ENCODE measurements at places on chromosomes 4 and X.

GRCh38 chr4:14386196-14386595 is 616.1 kb upstream of the CPEB2 start:
- no peak for DNase-seq

GRCh38 chr4:8319061-8319460 is 49.5 kb downstream of the HTRA3 start:
- DNase-seq: no peak

DNA sequence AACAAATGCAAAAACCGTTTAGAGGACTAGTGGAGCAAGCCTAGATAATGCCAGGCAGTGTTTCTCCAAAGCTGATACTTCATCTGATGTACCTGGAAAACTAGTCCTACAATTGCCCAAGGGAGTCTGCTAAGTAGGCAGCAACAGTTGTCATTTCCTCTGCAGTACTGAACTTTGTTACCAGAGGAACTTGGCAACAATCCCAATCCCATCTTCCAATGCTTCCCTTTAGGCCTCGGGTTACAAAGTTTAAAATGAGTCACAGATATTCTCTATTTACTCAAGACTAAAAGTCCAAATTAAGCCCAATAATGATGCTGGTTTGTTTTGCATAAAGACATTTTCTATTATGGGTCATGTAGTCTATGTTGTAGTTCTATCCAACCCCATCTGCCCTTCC is 120.0 kb upstream of the GLRA2 start:
- no peak for DNase-seq

- no peak for DNase-seq
Observed at GRCh38 chr4:121353213-121353612, 27.6 kb downstream of the QRFPR start.

DNA sequence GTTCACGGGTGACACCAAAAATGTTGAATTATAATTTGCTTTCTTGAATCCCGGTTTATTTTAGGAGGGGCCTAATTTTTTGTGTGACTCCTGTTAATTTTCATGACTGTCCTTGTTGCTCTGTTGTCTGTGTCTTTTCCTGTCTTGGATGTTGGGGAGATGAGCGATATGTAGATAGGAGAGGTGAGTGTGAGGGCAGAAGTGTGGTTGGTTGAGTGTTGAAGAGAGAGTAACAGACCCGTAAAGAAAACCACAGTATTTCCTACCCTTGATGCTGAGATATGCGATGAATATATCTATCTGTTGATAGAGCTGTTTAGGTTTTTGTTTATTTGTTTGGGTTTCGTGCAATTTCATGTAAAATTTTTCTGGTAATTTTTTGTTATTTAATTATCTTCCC is 70.5 kb downstream of the CPE start:
- DNase-seq: no peak

DNA sequence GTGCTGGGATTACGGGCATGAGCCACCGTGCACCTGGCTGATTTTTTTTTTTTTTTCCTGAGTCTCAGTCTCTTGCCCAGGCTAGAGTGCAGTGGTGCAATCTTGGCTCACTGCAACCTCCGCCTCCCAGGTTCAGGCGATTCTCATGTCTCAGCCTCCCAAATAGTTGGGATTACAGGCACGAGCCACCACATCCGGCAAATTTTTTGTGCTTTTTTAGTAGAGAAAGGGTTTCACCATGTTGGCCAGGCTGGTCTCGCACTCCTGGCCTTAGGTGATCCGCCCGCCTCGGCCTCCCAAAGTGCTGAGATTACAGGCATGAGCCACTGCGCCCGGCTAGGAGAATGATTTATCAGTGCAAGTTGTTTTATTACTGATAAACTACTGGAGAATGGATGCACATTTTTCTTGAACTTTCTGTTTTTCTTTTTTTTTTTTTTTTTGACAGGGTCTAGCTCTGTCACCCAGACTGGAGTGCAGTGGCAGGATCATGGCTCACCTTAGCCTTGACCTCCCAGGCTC is 39.7 kb upstream of the DHRSX start:
- DNase-seq: no peak

DNA sequence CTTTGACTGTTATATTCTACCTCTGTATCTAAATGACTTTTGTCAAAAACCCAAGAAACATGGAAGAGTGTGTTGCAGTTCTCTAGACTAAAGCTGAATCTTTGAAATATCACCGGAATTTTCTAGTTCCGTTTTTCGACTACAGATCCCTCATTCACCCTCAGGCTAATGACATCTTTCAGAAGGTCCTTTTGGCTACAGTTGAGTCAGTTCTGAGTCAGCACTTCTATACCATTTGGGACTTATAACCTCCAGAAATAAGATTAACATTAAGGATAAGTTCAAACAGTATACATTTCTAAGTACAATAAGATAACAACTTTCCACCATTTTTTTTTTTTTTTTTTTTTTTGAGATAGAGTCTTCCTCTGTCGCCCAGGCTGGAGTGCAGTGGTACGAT is 331.0 kb upstream of the CPXCR1 start:
- DNase-seq: no peak

DNA sequence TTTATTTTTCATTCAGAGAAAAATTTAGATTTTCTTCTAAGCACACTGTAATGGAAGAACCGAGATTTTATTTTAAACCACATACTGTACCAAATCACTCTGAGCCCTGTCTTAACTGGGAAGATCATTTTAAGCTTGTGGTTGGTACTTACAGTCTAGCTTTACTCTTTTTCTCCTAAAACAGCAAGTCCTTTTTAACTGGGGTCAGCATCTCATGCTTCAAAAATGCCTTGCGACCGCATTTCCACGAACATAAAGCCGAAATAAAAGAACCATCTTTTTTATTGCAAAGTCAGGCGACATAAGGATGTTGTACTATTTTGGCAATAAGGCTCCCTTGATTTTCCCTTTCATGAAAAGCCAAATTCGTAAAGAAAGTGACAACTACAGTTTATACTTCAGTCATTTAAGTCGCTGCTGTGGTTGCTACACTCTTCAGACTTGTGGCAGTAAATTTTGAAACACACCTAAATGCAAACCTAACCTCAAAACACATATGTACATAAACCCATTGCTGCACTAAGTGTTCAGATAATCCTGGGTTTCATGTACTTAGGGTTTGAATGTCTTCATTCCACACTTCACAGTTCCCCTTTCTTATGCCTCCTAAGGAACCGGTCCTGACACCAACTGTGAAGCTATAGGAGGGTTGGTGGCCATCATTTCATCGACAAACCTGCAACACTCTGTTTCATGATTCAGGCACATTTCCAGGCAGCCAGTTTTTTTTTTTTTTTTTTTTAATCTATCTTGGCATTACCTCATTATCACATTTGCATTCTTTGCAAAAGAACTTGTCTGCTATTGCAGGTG is 3.0 kb downstream of the STOX2 start:
- DNase-seq: no peak

DNA sequence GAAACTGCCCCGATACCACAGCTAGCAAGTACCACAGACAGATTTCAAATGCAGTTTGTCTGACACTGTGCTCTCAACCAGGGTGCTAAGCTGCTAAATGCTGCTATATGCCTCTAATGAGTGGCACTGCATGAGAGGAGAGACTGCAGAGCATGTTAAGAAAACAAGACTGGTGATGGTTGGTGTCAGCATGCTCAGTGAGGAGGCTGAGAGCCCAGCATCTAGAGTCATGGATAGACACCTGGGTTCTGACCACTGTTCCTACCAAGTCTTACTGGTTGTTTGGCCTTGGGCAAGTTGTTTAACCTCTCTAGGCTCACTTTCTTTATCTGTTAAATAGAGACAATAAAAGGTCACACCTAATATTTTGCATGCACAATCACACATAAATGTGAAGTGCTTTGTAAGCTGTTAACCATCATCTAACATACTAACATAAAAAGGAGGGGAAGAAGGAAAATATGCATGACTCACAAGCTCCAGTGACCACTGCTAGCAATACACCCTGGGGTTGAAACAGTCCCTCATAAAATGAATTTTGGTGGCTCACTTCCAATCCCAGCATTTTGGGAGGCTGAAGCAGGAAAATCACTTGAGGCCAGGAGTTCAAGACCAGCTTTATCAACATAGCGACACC is 20.7 kb downstream of the HHIP start:
- no peak for DNase-seq

- no peak for DNase-seq
Observed at GRCh38 chr4:108427946-108428485, 192.4 kb upstream of the RPL34 start.

- no peak for DNase-seq
Observed at GRCh38 chrX:29155286-29155685, 568.0 kb downstream of the IL1RAPL1 start.

DNA sequence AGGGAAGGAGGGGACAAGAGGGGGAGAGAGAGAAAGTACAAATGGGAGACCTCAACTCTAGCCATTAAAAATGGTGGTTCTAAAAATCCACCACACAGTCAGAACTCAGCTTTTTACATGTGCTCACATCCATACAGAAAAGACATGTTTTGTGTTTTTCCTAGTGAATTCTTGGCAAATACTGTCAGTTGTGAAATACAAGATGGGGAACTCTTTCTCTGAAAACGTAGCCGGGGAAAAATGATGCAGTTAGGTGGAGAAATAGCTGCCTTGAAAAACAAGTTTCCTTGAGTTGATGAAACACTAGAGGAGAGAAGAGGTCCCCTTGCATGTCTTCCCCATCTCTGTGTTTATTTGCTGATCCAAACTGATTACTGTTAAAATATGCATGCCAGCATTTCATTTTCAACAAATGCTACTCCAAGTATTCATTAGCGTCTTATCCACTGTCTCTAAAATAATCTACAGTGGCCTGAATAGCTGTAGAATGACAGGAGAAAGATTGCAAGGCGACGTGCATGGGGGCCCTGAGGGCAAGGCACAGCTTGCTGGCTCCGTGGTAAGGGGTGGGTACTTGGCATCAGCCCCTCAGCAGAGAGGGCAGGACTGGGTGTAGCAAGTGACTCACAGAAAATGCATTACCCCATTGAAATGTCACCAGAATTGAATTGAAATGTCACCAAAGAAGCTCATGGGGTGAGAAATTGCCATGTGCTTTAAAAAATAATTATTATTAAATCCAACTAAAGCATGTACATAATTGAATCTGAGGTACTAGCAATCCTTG is 48.1 kb upstream of the TBL1X start:
- DNase-seq: no peak

- DNase-seq: no peak
Observed at GRCh38 chr4:176380352-176381157, 60.8 kb downstream of the SPCS3 start.

GRCh38 chr4:13670456-13671160 is 43.1 kb upstream of the BOD1L1 start:
- DNase-seq: no peak

DNA sequence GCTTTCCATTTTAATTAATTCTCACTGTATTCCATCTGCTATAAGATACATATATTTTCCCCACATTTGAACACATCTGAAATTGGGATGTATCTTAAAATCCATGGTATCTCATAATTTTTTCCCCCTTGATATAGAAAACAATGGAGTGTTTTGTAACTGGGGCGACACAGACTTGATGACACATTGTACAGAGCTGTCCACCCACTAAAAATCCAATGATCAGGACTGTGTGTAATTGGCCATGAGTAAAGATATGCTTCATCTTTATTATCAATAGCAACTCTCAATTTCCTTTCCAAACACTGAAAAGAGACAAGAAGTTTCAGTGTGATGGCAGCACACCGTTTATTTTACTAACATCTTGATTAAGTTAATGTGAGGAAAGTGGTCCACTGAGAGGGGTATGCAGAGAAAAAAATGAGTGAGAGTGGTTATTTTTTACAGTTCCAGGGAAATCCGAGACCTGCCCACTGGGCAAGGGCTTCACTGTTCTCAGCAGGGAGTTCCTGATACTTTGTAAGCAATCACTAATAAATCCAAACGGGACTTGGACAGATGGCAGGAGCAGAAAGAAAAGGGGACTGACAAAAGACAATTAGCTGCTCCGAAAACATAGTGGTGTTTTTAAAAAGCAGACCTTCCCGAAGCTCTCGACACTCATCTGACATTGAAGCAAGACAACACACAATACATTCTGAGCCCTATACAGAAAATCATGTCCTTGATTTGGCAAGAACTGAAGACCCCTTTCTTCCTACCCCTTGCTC is 149.4 kb downstream of the TSPAN5 start:
- no peak for DNase-seq

DNA sequence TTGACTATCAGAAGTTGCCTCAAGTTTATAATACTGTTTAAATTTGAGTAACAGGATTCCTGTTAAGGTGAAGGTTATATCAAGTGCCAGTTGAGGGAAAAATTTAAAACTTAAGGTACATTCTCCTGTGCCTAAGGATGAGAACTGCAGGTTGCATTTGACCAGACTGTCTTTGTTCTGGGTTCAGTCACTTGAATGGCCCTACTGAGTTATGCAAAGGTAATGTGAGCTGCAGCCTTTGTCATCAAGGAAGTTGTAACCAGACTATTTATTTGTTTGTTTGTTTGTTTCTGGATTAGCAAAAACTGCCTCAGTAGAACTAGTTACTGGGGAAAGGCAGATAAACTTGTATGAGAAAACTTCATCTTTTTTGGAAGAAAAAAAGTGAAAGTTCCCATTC is 131.9 kb downstream of the ATOH1 start:
- DNase-seq: no peak

DNA sequence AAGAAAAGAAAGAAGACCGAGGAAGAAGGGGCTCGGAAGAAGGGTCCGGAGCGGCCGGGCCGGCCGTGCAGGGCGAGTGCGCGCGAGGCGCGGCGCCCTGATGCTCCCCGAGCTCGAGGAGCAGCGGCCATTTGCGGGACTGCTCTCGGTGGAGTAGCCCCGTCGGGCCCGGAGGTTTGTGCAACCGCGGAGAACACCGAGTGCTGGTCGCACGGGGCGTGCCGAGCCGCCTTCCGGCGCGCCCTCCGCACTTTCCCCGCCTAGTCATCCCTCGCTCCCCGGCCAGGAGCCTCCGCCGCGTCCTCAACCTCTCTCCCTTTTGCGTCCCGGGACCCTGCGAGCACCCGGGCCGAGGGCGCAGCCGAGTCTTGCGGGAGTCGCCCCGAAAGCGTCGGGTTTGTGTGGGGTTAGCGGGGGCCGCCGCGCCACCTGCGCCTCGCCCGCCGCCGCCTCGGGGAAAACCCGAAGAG is 127.4 kb downstream of the LAS1L start:
- no peak for DNase-seq

DNA sequence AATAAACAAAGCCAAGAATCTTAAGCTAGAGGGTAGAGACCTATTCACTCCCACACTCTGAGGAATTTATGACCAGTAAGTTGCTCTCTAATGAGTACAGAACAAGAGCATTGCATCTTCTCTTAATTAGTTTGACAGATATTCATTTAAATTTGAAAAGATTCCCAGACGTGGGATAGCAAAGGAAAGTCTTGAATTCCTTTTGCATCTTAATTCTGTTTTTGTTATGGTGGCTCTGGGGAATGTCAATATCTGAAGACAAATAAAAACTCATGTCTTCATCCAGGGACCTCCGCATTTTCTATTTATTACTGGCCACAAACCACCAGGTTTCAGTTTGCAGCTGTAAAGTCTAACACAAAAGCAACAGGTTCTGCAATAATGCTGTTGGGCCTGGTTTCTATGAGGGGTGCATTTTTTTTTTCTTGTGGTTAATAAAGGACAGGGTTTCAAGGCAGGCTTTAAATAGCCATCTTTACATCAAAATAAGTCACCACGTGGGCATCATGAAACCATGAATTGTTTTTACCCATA is 172.3 kb downstream of the SHROOM3 start:
- no peak for DNase-seq

GRCh38 chr4:37604461-37604860 is 81.7 kb downstream of the RELL1 start:
- DNase-seq: no peak

Measured in effector CD4-positive, alpha-beta T cell (primary cell).